Neural crest cell (in vitro differentiated cells): ENCODE measurements at places on chromosomes 3 and 15.

DNA sequence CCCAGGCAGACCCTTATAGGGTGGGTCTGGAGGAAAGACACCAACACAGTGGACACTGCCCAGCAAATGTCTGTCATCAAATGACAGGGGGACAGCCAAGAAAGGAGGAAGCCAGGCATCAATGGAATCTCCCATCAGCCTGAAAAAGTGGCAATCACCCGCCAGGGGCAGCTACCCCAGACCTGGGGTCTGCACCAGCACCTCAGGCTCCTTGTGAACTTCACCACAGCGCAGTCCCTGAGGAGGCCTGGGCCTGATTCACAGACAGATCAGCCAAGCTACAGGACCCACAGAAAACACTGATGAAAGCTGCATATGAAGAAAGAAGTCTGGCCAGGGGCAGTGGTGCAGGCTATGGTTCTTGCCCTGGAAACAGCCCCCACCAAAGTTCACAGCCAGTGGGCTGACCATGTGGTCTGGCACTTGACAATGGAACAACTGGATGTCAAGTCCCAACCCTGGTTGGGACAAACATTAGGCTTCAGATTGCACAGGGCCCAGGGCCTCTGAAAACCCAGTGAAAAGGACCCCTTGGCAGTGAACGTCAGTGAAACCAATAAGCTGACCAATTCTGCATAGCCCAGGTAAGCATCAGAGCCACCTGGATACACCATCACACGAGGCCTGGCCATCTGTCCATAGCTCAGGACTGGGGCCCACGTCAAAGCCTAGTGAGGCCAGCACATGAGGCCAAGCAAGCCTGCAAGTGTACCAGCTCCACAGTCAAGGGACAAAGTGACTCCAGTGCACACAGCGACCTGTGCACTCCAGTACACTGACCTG lies 29.1 kb downstream of the ALS2CL start:
- no peak for DNase-seq

DNA sequence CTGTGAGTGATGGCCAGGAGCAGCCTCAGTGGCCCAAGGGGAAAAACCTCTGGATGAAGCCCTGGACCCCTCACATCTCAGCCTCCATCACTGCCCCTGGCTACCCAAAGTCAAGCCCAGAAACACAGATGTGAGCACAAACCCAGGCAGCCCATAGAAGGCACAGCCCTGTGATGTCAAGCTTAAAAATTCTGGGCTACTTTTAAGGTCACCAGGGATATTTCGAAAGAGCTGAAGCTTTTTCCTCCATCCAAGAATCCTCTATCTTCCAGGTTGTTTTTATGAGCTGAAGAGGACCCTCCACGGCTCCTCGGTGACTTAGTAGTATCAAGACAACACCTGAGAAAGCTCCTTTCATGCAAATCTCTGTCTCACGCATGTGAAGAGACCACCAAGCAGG lies 11.5 kb downstream of the LIPC start:
- DNase-seq, result no peak

DNA sequence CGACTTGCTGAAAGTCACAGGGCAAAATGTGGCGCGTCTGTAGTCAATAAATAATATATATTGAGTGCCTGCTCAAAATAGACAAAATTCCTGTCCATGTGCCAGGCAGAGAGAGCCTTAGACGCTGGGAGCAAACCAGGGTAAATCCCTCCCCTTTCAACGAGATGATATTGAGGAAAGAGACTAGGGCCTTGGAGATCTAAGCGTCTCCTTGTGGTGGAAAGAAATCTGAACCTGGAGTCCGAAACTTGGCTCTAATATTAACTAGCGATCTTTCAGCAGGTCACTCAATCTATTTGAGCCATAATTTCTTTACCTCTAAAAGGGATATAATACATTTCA lies 348 bp upstream of the DPP8 start:
- DNase-seq, result no peak

GRCh38 chr15:19988094-19988660 lies 553.4 kb downstream of the GOLGA6L6 start:
- no peak for DNase-seq

- DNase-seq, result no peak
These were observed 90.8 kb downstream of the MCTP2 start for GRCh38 chr15:94322141-94322540.

GRCh38 chr3:19348941-19349564 lies 200.7 kb downstream of the KCNH8 start:
- no peak for DNase-seq

GRCh38 chr3:141394560-141394959 lies 26.3 kb downstream of the ZBTB38 start:
- no peak for DNase-seq

DNA sequence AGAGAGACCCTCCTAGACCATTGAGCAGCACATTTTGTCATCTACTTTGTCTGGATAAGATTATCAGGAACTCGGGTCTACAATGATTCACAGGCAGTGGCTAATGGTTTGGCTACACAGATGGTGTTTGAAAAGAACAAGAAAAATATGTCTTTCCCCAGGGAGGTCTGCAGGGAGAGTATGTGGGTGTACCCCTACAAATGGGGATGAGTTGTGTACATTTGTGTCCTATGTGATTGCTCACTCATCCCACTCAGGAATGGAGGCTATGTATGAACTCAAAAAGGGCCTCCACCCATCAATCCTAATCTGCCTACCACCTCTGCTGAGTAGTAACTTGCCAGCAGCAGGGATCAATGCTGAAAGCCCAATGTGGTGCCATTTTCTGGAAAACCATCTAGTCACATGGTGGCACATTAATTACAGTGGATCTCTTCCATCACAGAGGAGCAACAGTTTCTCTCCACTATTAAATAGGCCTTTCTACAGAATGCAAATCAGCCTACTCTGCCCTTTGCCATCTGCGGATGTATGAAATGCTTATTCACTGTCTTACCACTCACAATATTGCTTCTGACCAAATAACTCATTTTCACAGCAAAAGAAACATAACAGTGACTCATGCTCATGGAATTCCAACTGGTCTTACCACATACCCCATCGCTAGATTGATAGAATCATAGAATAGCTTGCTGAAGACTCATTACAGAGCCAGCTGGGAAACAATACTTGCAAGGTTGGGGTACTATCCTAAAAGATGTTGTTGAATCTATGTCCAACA lies 48.3 kb upstream of the TRIM42 start:
- no peak for DNase-seq

GRCh38 chr3:163863146-163863545 lies 1215.2 kb downstream of the SI start:
- no peak for DNase-seq

GRCh38 chr3:17292556-17292955 lies 407.8 kb downstream of the PLCL2 start:
- DNase-seq, result no peak

GRCh38 chr3:189744235-189744634 lies 113.0 kb downstream of the TP63 start:
- no peak for DNase-seq

DNA sequence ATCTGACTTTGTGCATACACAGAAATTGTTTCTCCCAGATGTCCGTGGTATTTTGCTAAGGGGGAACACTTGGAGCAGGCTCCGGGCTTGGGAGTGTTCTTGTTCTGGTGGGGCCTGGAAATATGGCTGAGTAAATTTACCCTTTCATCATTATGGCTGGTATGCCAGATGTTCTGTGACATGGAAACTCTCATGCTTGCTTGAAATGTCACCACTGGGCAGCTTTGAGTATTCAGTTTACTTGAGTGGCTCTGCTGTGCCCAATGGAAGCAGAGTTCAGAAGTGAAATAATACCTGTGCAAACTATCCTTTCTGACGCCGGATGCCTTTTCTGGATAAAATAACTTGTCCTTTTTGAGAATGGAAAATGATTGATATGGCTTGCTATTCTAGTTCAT lies 283.6 kb upstream of the TPM1 start:
- DNase-seq, result no peak

- no peak for DNase-seq
These were observed 129.1 kb downstream of the WNT7A start for GRCh38 chr3:13750731-13751130.

GRCh38 chr3:88758676-88759075 lies 348.7 kb upstream of the EPHA3 start:
- DNase-seq, result no peak

DNA sequence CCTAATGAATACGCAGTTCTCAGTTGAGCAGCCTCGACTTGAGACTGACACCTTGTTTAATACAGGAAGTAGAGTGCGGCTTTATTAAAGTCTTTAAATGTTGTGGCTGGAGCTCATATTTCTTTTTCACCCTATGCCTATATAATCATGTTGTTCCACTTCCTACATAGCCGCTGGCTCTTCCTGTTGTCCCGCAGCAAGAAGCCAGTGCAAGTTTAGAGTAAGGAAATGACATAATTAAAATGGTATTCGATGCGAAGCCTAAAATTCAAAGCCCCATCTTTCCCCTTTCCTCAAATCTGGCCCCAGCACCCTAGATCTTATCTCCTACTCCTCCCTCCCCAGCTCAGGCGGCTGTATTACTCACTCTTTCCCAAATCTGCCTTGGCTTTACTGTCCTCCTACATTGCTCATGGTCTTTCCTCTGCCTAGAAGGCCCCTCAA lies 7.5 kb upstream of the PHLDB2 start:
- DNase-seq, result no peak

GRCh38 chr3:30643763-30644462 lies 37.5 kb downstream of the TGFBR2 start:
- no peak for DNase-seq

GRCh38 chr3:152309535-152310307 lies 41.0 kb downstream of the MBNL1 start:
- DNase-seq, result no peak

GRCh38 chr3:85159376-85159775 lies 200.6 kb downstream of the CADM2 start:
- DNase-seq, result no peak

DNA sequence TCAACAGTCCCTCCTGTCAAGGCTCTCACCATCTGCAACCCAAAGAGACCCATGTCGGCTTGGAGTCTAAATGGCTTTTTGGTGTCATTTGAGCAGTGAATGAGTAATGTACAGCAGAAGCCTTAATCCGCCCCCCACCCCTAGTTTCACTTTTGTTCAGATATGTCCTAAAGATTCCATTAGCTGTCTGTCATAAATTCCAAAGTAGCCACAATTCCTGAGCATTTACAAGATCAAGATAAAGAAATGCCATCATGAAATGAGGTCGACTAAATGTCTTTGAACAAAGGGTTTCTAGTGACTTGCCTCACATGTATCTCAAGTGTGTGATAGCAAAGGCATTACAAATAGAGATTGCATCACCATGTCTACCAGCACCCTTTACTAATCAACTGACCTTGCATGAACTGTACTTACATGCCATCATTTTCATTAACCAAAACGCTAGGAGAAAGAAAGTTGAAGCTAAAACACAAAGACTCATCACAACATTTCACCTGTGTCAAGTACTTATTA lies 123.8 kb upstream of the PHLDB2 start:
- no peak for DNase-seq

DNA sequence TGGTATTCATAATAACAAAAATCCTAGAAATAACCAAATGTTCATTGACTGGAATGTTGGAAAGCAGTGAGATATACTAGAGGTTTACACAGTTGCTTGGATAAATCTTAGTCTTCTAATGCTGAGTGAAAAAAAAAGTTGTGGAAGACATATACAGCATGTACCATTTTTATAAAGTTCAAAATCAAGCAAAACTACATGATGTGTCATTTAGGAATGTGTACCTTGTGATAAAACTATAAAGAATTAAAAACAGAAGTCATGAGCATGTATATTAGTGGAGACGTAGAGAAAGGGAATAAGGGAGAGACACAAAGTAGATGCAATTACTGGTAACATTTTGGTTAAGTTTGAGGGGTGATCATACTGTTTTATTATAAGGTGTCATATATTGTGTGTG lies 45.2 kb downstream of the FBXL2 start:
- DNase-seq, result no peak

DNA sequence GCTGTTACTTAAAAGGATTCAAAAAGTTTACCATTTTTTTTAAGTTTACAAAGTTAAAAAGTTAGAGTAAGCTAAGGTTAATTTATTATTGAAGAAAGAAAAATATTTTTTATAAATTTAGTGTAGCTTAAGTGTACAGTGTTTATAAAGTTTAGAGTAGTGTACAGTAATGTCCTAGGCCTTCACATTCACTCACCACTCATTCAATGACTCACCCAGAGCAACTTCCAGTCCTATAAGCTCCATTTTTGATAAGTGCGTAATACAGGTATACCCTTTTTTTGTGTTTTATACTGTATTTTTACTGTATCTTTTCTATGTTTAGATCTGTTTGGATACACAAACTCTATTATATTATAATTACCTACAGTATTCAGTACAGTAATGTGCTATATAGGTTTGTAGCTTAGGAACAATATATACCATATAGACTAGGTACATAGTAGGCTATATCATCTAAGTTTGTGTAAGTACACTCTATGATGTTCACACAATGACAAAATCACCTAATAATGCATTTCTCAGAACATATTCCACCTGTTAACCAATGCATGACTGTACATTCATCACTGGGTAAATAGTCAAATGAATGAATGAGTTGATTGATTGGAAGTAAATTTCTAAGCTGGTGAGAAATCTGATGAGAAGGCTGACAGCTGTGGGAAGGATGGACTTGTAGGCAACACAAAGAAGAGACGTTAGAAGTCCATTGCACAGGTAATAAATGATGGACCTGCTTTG lies 95.2 kb upstream of the CDIN1 start:
- no peak for DNase-seq

DNA sequence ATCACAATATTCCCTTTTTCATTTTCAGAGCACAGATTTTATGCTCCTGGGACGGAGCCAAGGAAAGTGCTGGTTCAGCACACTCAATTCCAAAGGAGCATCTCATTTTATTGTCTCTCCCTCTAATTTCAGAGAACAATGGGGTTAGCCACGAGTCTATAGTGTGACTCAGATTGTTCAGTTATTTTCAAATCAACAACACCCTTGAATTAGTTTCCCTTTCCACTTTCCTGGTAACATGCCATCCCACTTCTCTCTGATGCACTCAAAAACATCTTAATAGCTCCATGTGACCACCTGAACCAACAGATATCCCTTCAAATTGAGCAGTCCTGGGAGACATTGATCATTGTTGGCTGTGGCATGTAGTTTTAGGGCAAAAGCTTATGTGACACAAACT lies 389.7 kb upstream of the MDFIC2 start:
- DNase-seq, result no peak
